ENCODE measurements at places on chromosomes 3 and 15. TPM values are rescaled to one million over a fixed set of nuclear protein-coding genes. Genes with fewer than 3 reads are reported as not detected.

DNA sequence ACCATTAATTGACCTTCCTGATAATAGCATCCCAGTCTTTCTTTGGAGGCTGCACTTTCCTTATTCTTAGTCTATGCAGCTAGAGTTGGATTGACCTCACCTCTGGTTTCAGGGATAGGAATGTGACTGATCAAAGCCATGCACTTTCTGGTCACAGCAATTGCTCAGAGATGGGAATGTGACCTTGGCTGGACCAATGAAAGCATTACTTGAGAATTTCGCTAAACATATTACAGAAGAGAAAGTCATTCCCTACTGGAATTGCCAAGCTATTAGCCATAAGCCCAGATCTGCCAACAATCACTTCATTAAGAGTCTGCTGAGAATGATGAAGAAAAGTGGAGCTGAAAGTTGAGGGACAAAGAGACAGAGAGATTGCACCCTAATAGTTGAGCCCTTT, 32.7 kb downstream of the RTP1 start:
- no peak for DNase-seq

DNA sequence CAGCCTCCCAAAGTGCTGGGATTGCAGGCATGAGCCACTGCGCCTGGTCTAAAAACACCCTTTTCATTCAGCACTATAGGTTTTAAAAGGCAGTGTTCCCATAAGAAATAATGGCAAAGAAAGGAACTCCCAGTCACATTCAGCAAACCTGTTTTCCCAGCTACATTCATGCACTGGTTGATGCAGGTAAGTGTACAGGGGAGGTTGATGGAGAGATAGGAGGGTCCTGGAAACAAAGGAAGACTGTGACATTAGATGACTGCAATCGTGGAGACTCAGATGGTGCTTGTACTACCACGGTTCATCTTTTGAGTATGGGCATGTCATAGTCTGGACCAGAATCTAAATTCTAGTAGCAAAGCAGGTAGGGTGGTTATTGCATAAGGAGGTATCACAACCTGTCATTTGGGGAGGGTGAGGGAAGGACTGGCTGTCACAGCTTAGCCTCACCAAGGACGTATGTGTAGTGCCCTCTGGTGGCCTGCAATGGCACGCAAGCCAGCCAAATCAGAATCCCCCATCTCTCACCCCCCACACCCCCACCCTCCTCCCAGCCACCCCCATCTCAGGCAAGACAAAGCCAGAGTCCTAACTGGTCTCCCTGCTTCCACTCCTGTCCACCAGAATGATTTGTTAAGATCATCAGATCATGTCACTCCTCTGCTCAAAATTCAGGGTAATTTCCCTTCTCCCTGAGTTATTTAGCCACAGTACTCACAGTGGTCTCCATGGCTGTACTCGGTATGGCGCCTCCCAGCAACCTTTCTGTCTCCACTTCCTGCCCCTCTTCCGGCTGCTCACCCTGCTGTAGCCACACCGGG, 28.8 kb upstream of the UBL7 start:
- peak; percentile 77 for DNase-seq

GRCh38 chr3:47009225-47010110, 30.0 kb downstream of the NBEAL2 start:
- DNase-seq, result peak; percentile 89

DNA sequence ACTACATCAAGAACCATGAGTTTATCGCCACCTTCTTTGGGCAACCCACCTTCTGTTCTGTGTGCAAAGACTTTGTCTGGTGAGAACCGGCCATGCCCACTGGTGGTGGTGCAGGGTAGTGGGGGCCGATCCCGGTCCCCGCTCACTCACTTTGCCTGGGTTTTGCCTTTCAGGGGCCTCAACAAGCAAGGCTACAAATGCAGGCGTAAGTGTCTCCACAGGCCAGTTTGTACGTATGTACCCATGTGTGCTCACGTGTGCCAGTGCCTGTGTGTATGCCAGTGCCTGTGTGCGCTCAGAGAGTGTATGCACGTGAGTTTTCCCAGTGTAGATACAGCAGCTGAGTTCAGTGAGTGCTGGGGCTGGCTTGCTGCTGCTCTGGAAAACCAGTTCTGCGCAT, 20.5 kb downstream of the PRKCD start:
- no peak for DNase-seq

DNA sequence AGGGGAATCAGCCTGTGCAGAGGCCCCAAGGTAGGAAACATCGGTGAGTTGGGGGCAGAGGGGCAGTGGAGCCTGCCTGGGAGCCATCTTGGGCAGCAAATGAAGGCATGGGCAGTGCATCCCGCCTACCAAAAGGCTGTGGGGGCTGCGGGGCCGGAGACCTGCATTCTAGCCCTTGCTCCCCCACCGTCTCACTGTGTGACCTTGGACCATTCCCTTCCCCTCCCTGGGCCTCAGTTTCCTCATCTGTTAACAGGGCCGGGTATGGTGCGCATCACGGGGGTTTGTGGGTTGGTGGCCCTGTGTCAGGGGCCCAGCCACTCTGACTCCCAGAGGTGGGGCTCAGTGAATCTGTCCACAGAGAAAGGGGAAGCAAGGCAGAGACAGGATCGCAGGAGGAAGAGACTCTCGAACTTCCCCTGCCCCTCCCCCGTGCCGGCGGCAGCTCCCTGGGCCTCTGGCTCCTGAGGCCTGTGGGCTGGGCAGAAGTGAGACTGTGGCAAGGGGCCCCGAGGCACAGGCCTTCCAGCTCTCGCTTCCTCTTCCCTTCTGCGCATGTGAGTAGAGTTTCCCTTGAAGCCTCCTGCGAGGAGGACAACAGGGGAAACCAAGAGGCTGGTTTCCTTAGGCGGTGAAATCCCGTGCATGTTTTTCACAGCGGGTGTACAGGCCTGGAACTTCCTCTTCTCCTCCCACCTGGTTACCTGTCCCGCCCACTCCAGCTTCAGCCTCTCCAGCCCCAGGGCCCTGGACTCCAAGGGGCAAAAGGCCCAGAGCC, 42.9 kb downstream of the IDH2 start:
- peak; percentile 77 for DNase-seq

- no peak for DNase-seq
These were observed 231.0 kb upstream of the CHRNA7 start for GRCh38 chr15:31799319-31799714.

- DNase-seq, result no peak
These were observed 248.7 kb downstream of the GABRG3 start for GRCh38 chr15:27219636-27220035.

DNA sequence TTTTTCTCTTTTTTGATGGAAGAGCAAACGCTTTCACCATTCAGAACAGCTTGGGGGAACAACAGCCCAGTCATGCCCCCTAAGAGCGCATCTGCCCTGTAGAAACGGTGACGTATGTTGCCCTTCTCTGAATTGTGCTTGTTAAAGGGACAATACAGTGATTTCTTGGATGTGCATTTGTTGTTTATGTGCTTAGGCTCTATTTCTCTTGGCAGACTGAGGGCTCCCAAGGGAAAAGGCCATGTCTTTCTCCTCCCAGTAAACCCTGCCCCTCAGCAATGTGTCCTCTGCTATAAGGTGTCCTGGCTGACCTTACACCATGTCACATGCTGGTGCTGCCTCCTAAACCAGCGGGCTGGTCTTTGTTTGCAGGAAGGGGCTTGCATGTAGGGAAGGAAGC, 346.1 kb downstream of the EPHB1 start:
- no peak for DNase-seq

DNA sequence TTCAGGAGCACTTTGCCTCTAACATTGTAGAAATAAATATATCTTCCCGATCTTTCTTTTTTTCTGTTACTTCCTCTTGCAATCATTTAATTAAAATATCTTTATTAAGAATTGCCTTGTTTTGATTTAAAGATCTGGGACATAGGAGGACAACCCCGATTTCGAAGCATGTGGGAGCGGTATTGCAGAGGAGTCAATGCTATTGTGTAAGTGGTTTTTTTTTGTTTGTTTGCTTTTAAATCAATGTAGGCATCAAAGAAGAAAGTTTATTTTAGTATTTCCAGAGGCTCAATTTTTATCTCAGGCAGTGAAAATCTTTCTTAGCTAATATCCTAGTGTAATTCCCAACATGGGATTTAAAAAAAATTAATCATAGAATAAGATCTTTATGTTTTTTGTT, 15.5 kb upstream of the EDEM1 start:
- no peak for DNase-seq

DNA sequence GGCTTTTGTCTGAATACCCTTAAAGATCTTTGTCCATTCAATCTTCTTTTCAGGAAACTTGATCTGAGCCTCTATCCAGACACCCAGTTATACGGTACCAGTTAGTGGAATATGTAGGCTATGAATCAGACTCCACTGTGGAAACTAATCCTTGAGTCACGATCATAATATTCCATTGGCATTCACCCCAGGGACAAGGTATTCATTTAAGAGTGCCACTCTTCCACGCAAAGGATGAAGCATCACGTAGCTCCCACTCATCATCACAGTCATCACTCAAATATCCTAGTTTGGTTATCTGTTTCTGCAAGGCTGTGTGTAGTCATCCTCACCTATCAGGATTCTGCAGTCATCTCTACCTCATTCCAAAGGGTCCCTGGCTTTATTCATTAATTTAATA, 85.6 kb downstream of the NEDD4 start:
- no peak for DNase-seq

DNA sequence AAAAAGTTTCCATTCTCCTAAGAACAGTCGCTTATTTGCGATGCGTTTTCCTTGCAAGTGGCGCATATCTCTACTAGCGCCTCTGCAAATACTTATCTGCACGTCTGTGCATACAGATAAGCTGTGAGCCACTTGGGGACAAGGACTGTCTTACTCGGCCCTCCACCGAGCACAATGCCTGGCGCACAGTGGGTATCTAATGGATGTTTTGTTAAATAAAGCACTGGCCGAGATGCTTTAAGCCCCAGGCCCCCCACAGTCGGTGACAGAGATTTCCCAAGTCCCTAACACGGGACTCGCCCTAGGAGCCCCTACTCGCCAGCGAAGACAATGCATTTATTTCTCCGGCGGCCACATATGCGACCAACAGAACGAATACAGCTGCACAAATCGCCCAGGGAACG, 503 bp downstream of the HLTF start:
- DNase-seq, result no peak

NR1I2 gene
- 0.28 TPM for total RNA-seq

COLQ gene
- total RNA-seq, result 4.1 TPM

Data from activated naive CD8-positive, alpha-beta T cell treated with anti-CD3 and anti-CD28 coated beads, Interleukin-2, amount 10 ng/mL, durations not matched to agents 7 days and 5 days (primary cell).